ENCODE measurements at places on chromosomes 1 and 21. TPM values are rescaled to one million over a fixed set of nuclear protein-coding genes. Genes with fewer than 3 reads are reported as not detected.

GRCh38 chr1:186770421-186770820, 58.3 kb upstream of the PLA2G4A start:
- no peak for DNase-seq

CRNN gene
- not detected for polyA plus RNA-seq

DNA sequence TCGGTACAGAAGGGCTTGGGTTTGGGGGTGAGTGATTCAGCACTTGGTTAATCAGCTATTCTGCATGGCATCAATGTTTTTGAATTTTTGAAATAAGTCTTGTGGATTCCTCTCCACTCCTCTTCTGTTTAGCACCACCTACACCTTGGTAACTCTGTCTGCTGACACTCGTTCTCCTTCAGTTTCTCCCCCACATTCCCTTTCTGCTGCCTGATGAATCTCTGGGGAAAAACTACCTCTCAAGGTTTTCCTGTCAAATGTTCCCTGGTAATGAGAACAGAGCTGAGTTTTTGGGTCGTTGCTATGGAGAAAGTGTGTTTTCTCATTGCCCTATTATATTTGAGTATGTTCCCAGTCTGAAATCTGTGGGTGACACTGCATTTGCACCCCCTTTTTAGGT, 108.2 kb downstream of the GABPA start:
- DNase-seq = no peak

RYR2 gene
- polyA plus RNA-seq = 7.2 TPM

DNA sequence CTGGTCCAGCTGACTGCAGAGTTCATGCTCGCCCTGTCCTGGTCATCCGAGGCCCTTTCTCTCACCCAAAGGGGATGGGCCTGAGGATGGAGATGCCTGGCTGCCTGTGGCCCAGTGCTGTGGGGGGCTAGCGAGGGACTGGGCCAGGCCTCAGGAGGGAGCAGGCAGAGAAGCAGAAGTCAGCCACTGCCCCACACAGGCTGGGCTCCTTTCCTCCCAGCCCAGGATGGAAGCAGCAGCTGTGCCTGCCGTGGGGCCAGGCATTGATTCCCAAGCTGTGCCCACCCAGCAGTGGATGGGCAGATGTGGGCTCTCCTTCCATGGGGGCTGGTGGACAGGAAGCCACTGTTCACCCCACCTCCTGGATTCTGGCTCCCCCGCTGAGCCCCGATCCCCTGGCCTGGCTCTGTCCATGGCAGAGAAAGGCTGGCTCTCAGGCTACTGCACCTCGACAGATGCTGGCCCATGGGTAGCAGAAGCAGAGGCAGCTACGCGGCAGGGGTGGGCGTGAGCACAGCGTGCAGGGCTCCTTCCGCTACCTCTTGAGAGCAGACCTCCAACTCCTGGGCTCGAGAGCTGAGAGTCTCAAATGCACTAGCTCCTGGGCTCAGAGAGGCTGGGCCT, 24.6 kb downstream of the RUNX3 start:
- DNase-seq = no peak

DNA sequence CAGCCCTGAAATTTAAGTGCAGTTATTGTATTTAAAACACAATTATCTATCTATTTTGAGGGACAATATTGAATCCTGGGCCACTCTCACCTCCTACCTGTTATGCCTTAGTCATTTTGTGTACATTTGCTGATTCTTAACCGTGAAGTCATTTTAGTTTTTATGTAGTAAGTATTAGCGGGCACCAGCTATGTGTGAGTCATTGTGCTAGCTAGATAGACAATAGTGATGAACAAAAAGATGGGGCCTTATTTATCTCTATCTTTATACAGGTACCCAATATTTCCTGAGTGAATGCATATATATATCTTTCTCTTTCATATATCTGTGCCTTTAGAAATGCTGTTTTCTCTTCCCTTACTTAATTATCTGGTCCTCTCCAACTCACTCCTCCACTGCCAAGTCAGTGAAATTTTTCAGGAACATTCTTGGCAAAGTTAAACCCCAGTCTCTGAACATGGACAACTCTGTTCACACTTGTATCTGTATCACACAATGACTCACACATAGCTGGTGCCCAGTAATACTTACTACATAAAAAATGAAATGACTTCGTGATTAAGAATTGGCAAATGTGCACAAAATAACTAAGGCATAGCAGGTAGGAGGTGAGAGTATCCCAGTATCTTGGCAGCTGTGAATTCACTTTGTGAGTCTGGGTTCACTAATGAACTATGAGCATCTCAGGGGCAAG, 166.0 kb upstream of the C8B start:
- no peak for DNase-seq

DNA sequence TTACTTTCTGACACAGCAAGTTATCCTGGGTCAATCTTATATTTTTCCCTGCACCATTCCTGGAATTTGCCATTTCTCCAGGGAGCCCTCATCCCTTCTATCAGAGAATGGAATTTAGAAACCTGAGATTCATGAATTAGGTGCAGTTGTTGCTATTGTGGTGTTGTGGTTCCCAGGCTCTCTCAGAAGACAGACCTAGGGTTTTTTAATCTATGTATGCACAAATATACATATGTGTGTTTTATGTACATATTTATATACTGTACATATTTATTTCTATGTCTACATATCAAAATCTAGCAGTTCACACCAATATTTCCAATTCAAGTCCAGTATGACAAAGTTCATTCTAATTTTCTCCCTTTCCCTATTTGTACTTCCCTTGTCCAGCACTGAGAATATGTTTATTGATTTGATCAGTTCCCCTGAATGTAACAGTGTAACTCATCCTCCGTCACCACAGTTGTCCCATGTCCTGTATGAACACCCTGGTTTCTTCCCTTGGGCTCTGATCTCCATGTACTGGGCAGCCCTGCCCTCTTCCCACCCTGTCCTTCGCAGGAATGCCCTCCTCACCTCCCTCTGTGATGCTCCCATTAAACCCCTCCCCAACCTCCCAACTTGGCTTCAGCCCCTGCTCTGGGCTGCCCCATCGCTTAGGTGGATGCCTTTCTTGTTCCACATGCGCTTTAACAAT, 145.5 kb downstream of the VPS13D start:
- DNase-seq = no peak

- no peak for DNase-seq
These were observed 226.0 kb downstream of the ST6GALNAC3 start for GRCh38 chr1:76300556-76300955.

PPFIA4 gene
- 1.3 TPM for polyA plus RNA-seq

GRCh38 chr1:194865383-194865782, 1679.0 kb upstream of the B3GALT2 start:
- no peak for DNase-seq

Measured in urinary bladder (tissue), 4 donors.